ENCODE measurements at places on chromosomes 6 and 20.

GRCh38 chr6:2369606-2370005 lies 124.2 kb upstream of the GMDS start:
- no peak for DNase-seq

DNA sequence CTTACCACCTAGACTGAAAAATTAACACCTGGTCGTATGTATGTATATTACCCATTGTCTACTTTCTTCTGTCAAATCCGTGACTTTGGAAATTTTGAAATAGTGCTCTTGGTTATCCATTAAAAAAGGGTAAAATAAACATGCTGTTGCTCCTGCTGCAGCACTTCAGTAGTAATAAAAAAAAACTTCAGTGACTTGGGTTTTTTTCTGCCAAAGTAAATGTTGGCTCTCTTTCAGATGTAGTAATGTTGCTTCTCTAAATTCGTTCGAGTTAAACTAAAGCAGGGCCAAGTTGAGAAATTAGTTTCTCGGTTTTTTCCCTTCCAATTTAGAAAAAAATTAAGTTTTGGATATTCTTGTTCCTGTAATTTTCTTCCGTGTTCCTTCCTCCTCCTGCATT lies 34.2 kb downstream of the JARID2 start:
- no peak for DNase-seq

GRCh38 chr20:62733891-62734290 lies 25.3 kb downstream of the NTSR1 start:
- DNase-seq, result no peak

GRCh38 chr20:23027721-23028120 lies 7.4 kb upstream of the SSTR4 start:
- no peak for DNase-seq

DNA sequence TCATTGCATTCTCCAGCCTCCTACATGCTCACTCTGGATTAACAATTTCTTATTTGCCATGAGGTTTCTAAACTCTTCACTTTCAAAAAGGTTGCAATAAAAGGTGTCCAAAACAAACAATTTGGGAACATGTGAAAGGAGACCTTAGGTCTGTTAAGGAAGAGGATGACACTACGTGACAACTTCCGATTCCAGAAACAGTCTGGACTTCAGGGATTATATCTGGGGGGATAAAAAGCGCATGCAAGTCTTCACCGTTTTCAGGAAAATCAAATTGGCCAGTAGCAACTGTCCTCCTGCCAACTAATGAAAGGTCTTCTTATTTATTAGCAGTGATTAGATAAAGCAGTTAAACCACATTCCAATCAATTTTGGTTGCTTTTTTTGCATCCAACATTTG lies 1.8 kb downstream of the ZDHHC14 start:
- DNase-seq, result no peak

GRCh38 chr6:98092331-98092730 lies 742.0 kb upstream of the POU3F2 start:
- DNase-seq, result no peak

DNA sequence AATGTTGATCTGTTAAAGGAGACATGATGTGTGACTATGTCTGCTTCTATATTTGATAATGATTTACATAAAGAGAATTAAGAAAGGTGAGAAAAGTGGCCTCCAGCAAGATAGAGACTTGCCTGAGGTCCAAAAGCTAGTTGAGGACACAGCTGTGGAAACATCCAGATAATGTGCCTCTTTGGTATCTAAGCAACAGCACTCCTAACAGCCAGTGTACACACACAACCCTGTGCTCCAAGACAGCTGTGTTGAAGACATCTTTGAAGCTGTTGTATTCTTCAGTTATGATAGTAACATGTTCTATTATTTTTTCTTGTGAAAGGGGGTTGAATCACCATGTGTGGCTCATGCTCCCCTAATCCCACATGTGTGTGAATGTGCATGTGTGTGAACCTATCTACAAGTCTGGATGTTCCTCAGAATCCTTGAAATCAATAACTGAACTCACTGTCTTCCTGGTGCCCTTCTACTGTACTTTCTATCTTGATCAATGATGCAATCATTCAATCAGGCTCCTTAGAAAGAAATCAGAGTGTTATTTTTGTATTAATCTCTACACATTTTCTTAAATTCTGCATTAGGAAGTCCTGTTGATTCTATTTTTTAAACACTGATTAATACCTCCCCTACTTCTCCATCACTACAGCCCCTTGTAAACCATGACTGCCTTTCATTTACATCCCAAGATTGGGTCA lies 116.7 kb upstream of the SSTR4 start:
- no peak for DNase-seq

DNA sequence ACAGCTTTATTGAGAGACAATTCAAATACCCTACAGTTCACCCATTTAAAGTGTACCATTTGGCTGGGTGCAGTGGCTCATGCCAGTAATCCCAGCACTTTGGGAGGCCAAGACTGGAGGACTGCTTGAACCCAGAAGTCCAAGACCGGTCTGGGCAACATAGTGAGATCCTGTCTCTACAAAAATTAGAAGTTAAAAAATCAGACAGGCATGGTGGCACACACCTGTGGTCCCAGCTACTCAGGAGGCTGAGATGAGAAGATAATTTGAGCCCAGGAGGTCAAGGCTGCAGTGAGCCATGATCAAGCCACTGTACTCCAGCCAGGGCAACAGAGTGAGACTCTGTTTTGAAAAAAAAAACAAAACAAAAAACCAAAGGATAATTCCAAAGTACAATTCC lies 8.9 kb downstream of the CAPN11 start:
- DNase-seq, result no peak

GRCh38 chr20:10250902-10251301 lies 32.3 kb downstream of the SNAP25 start:
- no peak for DNase-seq

GRCh38 chr20:12175538-12175937 lies 257.8 kb downstream of the BTBD3 start:
- DNase-seq, result no peak

GRCh38 chr6:69422475-69422874 lies 374.3 kb downstream of the LMBRD1 start:
- DNase-seq, result no peak

DNA sequence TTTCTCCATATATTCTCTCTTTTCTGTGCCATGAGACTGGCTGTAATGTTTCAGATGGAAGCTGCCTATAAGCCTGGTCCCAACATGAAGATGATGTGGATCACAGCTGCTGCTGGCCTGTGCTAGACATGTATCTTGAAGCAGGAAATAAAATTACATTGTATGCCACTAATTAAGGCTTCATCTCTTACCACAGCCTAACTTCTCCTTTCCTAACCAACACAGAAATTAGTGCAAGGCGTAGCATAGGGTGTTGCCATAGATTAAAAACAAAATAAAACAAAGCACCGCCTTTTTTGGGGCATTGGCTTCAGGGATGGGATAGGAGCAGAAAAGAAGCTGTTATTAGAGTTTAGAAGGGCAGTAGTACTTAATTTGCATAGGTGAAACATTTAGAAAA lies 4.7 kb upstream of the SLC17A4 start:
- DNase-seq, result no peak

DNA sequence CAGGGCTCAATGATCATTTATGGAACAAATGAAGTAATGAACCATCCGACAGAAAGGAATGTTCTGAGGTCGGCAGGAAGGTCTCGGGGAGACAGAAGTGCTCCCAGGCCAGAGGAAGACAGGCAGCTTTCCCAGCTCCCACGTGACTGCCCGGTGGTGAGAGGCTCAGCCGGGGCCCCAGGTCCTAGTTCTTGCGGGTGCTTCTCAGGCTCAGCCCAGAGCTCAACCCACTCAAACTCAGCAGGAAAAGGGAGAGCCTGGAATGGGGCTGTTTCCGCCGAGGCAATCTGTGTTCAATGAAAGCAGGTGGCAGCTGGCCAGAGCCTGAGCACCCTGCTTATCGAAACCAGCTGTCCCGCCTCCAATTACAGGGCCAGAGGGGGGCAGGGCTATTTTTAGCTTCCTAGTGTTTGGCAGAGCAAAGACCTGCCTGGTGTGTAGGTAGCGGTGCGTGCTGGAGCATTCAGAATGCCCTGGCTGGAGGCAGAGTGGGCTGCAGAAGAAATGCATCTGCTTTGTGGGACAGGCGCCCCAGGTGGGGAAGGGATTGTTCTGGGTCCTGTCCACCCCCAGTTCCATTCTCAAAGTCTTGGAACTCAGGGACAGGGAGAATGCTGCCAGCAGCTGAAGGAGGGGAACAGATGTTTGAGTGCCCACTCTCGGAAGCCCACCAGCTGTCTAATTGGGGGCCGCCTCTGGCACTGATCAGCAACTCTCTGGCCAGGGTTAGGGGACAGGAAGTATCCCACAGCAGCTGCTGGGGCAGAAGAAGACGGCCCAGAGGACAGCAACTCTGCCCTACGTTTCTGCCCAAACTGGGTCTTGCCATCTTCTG lies 145.1 kb downstream of the PREX1 start:
- DNase-seq, result no peak

GRCh38 chr20:51660672-51661608 lies 107.2 kb downstream of the ATP9A start:
- no peak for DNase-seq

DNA sequence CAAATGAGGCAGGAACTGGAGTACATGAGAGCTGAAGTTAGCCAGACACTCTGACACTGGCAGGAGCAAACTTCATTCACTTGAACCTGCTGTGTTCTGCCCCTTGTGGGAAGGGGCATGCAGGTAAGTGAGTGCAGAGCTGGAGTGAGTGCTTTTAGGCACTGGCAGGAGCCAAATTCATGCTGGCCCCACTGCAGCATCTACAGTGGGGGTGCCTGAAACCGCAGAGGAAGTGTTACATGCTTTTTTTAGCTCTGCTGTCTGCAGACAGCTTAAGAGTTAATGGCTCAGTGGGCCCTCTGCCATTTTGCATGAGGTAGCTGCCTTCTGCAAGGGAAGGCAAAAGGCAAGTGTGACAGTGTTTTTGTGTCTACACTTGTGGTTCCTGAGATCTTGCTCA lies 167.9 kb upstream of the SYNCRIP start:
- DNase-seq, result no peak

GRCh38 chr6:79536585-79536953 lies 661 bp downstream of the LCA5 start:
- peak; percentile 8 for DNase-seq

GRCh38 chr20:62952373-62952967 lies at the start of gene SLC17A9:
Gene SLC17A9, plus strand, starts transcription at chr20:62952709. Its CDS starts 122 bp downstream, at chr20:62952831.
- peak; percentile 90 for DNase-seq

GRCh38 chr6:22147921-22148776 lies 148.7 kb downstream of the PRL start:
- no peak for DNase-seq

GRCh38 chr6:129632172-129632613 lies 77.8 kb downstream of the ARHGAP18 start:
- no peak for DNase-seq

DNA sequence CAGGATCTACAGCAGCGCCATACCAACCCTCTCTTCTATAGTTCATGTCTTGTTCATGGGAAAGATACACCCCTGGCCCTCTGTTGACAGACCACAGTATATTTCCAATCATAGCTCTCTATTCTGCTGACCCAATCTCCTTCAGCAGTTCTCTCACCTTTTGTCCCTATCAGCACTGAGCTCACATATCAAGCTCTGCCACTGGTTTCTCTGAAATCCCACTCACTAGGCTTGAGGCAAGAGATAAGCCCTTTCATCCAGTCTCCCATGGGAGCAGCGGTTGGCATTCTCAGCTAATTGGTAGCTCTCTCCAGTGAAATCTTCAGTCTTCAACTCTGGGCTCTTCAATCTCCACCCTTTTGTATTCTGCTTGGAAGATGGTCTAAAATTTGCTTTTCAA lies 313.4 kb downstream of the GJA1 start:
- no peak for DNase-seq

GRCh38 chr6:26275663-26276062 lies 89.3 kb upstream of the BTN3A2 start:
- no peak for DNase-seq

DNA sequence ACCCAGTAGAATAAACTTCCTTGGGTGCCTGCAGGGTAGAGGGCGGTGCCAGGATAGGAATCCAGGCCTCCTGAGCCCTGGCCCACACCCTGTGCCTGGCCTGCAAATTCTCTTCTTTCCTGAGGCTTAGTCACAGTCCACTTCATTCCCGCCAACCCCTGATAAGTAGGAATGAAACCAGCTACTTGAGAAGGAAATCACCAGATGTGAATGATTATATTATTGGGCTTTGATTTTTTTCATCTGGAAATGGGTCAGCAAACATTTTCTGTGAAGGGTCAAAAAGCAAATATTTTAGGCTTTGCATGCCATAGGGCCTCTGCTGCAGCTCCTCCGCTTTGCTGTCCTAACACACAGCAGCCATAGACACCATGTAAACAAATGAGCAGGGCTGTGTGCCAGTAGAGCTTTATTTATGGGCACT lies 50.2 kb downstream of the STK35 start:
- DNase-seq, result no peak

DNA sequence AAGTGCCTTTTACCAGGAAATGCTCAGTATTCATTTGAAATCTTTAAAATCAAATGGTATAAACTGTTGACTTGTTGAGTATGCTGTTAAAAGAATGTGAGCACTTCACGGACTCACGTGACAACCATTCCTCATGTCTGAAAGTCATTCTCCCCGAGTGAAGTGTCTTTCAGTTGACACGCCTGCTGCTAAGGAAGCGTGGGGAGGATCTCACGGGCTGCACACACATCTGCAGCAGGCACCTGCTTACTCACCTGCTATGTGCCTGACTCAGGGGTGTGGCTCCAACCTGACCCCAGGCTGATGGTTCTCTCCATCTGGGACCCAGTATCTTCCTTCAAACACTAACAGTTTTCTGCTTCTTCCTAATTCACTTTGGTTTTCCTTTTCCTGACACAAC lies 32.7 kb downstream of the WDR27 start:
- no peak for DNase-seq

DNA sequence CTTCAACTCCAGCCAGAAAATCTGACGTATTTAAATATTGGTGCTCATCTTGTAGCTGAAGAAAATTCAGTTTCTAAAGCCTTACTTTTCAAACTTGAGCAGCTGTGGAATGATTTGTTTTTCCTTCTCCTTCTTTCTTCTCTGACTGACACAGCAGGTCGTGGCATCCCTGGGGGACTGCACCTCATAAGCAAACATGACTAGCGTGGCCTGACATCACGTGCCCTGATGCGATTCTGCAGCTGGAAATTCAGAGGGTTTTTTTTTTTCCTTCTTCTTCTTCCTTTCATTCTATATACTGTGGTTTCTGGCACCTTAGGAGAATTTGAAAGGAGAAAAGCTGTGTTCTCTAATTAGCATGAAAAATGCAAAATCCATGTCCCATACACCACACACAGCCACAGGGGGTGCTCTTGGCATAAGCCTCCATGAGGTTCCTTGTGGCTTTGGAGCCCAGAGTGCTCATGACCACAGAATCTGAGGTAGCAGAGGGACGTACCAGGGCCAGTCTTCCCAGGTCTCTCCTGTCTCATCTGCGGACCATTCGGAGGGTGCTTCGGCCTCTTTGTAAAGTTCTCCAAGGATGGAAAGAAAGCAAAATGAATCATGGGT lies 258.5 kb upstream of the CDH4 start:
- no peak for DNase-seq

DNA sequence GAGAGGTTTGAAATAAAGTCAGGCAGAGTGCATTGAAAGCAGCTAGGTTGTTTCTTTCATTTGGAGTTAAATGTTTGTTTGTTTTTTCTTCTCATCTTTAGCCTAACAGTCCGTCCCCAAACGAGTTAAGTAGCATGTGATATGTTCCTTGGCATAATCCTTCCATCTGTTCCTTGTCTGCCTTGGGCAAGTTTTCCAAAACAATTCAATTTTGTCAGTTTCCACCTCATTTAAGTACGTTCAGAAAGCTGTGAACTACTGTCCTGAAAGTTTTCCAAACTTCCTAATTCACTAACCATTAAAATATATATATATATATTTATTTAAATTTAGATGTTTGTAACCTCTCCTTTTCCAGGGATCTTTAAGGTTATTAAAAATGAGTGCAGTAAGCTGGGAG lies 61.8 kb upstream of the HDAC2 start:
- DNase-seq, result no peak

Data from GM20000 (cell line).